ENCODE measurements at places on chromosomes 3 and 15.

GRCh38 chr15:27549746-27550145 is 549.4 kb downstream of the OCA2 start:
- no peak for DNase-seq

- no peak for DNase-seq
Measured at GRCh38 chr3:161821591-161821990, 325.0 kb downstream of the OTOL1 start.

GRCh38 chr3:193262707-193263106 is 21.7 kb downstream of the PLAAT1 start:
- DNase-seq, result no peak

DNA sequence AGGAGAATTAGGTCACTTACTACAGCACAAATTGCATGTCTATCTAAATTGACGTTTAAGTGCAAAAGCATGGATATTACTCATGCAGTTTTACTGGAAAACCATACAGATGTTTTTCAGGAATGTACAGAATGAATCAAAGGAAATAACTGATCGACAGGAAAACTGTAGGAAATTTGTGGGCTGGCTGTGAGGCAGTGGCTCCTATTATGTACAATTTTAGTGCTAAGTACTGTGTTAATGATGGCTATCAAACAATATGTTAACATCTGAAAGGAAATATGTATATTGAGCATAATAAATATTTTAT is 6.9 kb downstream of the NUDT16 start:
- DNase-seq, result no peak

DNA sequence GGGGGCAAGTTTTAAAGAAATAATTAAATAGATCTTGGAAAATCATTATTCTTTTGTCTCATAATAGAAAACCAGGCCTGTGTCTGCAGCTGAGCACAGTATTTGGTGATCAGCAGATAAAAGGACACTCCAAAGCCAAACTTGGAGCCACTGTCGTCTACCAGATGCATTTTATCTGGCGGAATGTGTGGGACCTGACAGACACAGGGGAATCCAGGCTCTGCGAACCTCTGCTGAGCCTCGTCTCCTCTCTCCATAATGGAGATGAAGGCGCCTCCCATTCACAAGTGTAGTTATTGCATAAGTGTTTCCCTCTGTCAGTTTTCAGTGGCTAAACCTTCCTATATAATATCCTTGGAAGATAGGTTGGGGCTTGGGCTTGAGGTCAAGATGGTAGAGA is 42.1 kb downstream of the EEFSEC start:
- no peak for DNase-seq

- no peak for DNase-seq
Measured at GRCh38 chr3:15272426-15273196, 59.8 kb downstream of the SH3BP5 start.

DNA sequence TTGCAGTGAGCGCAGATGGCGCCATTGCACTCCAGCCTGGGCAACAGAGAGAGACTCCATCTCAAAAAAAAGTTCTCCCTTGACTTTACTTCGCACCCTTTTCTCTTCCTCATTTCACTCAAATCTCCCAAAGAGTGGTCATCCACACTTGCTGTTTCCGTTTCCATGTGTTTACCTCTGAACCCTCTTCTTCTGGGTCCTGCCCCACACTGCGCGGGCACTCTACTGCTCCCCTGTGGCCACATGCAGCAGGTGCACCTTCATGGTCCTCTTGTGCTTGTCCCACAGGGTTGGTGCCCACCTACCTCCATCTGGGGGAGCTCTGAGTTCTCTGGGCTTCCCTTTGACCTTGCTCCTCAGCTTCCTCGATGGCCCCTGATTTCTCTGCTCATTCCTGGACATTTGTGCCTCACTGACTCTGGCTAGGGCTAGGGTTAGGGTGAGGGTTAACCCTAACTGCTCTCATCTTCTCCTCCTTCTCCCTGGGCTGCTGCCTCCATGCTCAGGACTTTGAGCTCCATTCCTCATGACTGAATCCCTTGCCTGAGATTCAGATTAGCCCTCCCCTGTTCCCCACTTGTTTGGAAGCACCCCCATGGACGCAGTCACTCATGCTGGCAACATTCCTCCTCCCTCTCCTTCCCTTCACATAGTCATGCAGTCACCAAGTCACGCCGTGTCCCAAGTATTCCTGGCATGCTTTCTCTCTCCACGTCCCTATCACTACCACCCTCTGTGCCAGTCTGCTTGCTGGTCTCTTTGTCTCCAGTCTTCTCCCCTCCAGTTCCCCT is 26.6 kb upstream of the KY start:
- DNase-seq, result no peak

DNA sequence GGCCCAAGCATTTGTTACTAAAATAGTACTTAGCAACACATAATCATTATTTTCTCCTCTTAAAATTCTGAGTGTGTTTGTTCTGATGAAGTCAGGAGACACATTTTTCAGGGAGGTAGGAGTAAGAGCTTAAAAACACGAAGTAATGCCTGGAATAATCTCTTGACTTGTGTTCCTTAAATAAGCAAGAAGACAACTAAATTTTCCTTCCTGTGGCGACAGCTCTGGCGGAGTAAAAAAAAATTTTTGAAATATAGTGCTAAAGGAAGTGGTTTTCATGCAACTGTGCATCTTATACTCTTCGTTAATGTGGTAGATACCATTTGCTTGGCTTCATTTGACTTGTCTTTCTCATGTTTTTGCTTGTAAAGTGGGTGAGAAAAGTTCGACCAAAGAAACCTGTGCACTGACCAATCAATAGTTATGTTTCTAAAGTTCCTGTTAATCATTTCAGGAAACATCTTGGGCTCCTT is 11.1 kb upstream of the MBNL1 start:
- DNase-seq, result no peak

DNA sequence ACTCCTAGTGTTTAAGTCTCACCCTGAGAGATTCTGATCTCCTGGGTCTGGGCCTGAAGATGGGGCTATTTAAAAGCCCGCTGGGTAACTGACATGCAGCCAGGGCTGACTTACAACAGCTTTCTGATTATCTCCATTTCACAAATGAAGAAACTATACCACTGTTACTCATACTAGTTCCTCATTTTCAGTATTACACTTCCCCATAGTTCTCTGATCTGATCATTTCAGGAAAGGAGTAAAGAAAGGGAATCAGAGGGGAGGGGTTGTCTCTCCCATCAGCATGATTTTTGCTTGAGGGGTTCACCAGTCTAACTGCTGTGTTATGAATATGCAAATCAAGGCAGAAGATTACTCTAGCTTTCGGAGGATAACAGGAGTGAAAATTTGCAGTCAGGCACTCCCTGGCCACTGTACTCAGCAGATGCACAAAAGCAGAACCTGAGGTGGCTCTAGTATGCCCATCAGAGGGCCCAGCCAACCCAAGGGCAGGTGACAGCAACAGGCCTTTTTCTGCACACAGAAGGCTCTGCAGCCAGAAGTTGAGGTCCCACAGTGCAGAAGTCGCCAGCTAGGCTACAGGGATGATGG is 59.4 kb downstream of the DAPK2 start:
- no peak for DNase-seq

DNA sequence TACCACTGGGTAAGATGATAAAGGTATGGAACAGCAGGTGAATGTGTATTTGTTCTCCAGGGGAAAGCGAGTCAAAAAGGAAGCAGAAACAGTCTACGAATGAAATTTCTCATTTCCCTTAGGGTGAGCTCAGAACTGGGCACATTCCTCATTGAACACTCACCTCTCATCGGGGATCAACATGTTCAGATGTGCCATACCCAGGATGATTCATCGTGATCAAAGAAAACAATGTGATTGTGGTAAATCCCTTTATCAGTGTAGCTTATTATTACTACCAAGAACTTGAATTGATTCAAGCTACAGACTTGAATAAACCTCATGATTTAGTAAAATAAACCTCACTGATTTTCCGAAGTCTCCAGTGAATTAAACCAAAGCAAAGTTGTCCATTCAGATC is 72.1 kb downstream of the GJD2 start:
- no peak for DNase-seq

DNA sequence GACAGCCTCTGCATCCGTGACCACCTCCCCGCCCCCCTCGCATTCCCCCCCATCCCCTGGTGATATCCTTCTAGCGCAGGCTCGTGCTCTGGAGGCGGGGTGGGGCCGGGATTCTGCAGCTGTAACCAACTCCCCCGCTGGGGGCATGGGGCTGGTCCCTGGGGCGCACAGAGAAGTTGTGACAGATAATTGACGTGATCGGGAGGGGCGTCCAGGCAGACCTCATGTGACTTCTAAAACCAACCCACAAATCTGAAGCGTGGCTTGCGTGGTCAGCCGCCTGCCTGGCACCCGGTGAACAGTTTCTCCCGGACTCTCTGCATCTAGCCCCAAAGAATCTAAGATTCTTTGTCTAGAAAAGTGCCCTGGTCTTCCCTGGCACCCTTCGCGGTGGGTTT is 100.6 kb upstream of the IGF1R start:
- DNase-seq, result no peak

DNA sequence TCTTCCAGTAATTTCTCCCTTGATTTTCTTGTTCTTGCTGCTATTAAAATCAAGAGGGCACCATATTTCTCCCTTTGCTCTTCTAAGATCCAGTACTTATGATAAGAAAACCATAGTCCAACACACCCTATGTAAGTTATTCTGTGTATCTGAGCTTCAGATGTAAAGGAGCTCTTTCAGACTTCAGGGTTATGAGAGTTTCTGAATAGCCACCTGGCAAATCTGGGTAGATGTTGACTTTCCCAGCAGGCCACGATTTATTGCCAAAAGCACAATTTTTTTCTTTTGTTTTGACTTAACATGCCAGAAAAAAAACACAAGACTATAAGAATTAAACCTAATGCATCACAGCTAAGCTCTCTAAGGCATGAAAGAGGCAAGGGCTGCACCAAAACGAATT is 1045.0 kb downstream of the FHIT start:
- DNase-seq, result no peak

DNA sequence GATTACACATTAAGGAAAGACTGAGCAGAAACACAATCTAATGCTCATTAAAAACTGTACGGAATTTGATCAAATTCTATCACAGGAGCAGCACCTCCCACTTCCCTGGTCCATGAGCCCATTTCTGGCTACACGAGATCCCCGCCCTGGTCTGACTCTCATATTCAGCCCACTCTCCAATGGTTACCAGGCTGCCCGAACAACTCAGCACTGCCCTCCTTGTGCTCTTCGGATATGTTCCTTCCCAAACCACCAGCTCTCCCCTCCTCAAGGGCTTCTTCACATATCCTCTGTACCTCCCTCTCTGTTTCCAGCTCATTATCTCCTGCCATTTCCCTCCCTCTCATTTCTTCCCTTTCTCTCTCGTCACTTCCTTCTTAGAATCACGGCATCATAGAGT is 180.5 kb downstream of the RSL24D1 start:
- no peak for DNase-seq

DNA sequence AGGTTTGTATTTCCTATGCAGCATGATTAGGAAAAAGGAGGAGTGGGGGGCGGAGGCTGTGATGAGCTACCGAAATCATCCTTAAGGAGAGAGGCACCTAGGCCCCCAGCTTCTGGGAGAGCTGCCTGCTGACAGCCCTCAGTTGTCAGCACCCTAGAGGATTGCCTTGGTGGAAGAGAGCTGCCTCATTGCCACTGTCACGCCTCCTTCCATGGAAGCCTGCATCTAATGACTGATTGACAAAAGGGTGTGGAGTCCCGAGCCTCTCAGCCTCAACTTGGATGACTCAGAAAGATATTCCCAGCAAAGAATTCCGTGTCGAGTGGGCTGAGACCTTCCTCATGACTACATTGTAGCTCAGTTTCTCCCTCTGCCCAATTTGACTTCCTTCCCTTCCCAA is 320.4 kb upstream of the PROK2 start:
- no peak for DNase-seq

- DNase-seq, result no peak
Measured at GRCh38 chr3:164620423-164620822, 457.9 kb downstream of the SI start.

Data from activated CD8-positive, alpha-beta memory T cell treated with anti-CD3 and anti-CD28 coated beads for 1 hour (primary cell).